ENCODE measurements at places on chromosomes 1 and 21. TPM values are rescaled to one million over a fixed set of nuclear protein-coding genes. Genes with fewer than 3 reads are reported as not detected.

The MAP10 gene
- total RNA-seq = 2.4 TPM

The PARK7 gene
- 146 TPM for total RNA-seq

The PDC gene
- total RNA-seq = not detected

The FAM72D gene
- total RNA-seq = 0.99 TPM

The OPTC gene
- not detected for total RNA-seq

The ANXA9 gene
- total RNA-seq = 4.7 TPM

The GBP6 gene
- total RNA-seq = 0.39 TPM

The RIPPLY3 gene
- total RNA-seq = 0.20 TPM

The PKP1 gene
- 151 TPM for total RNA-seq

The ATP1A2 gene
- total RNA-seq = 20.7 TPM

The IFI44L gene
- 3.0 TPM for total RNA-seq

The SPRR2E gene
- total RNA-seq = 16.7 TPM

The ZNF648 gene
- 0.89 TPM for total RNA-seq

The S100A2 gene
- 71.6 TPM for total RNA-seq

The GSTM4 gene
- total RNA-seq = 10.2 TPM

The PANK4 gene
- 24.1 TPM for total RNA-seq

The RAB7B gene
- 17.2 TPM for total RNA-seq

The LCE1B gene
- total RNA-seq = 1.9 TPM

The HSD11B1 gene
- 1.6 TPM for total RNA-seq

The CAP1 gene
- total RNA-seq = 141 TPM

The CASP9 gene
- total RNA-seq = 5.1 TPM

The SIK1 gene
- 26.6 TPM for total RNA-seq

The BGLAP gene
- total RNA-seq = 0.99 TPM

The PRAMEF10 gene
- not detected for total RNA-seq

The ANKRD65 gene
- total RNA-seq = 2.9 TPM

The MYOC gene
- 0.30 TPM for total RNA-seq

The TRIM67 gene
- total RNA-seq = 0.10 TPM
